Activated CD8-positive, alpha-beta memory T cell treated with anti-CD3 and anti-CD28 coated beads for 48 hours (primary cell): ENCODE measurements at places on chromosomes 1 and 21.

DNA sequence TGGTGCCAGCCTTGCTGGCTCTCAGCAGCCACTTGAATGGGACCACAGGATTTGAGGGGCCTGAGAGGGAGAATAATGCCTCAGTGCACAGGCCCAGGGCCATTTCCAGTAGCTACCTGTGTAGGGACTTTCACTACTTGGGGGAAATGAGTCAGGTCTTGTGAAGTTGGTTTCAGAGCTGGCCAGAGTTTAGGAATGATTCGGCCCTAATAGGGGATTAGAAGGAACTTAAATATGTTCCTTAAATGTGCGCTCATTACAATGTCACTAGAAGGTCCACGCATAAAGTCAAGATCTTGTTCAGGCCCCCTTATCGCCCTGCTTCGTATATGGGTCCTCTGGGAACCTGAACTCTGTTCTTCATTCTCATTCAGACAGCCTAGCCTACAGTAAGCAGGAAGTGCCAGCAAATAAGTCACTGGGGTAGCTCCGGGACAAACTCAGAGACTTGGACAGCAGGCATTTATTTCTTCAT, 5.6 kb upstream of the AKR1A1 start:
- DNase-seq: no peak

- no peak for DNase-seq
Measured at GRCh38 chr1:56788588-56788987, 30.6 kb downstream of the FYB2 start.

GRCh38 chr1:219293410-219293809, 119.7 kb downstream of the LYPLAL1 start:
- DNase-seq: no peak

GRCh38 chr1:22831729-22832413, 121.2 kb downstream of the EPHB2 start:
- no peak for DNase-seq

- DNase-seq: no peak
Measured at GRCh38 chr21:23543333-23543732, 2063.9 kb downstream of the MRPL39 start.

DNA sequence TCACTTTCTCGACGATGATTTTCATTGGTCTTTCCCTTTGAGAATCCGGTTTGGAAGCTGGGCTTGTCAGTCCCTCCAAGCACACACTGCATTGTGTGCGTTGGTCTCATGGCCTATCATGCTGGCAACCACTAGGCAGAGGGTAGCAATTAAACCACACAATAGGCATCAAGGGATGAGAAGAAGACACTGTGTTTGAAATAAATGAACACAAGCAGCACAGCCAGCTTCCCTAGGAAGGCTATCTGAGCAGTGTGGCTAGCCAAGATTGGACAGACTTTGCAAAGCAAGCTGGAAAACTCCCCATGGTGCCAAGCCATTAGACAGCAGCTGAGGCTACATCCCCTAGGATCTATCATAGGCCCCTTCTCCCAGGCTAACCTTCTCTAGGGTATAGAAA, 288.7 kb downstream of the NUF2 start:
- DNase-seq: no peak

DNA sequence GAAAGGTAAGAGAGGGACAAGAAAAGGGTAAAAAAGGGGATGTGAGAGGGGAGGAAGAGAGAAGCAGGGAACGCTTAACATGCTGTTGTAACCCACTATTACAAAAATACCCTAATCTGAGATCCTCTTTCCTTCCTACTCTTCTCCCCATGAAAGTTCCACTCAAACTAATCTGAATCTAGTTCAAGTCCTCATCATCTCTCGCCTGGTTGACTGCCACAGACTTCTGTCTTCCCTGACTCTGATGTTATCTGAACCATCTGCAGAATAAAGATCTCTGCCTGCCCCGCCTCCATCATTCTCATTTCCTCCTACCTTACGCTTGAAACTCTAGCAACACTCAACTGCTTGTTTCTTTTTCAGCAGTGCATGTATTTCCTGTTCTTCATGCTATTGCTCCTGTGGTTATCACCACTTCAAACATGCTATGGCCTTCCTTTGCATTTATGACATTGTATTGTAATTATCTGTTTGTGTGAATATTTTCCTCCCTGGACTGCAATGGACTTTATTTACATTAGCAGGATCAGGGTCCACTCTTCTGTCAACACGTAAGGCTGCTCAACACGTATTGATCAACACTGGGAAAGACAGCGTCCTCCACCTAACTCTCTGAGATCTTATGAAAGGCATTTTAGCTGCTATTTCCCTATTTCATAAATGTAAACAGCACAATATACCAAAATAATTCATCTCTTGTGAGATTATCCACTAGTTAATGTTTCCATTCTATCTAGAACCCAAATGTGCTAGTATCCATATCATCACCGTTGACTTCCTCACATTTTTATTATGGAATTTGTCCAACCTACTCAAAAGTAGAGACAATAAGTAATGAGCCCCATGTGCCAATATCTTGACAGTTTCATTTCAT, 215.5 kb upstream of the USP25 start:
- no peak for DNase-seq

DNA sequence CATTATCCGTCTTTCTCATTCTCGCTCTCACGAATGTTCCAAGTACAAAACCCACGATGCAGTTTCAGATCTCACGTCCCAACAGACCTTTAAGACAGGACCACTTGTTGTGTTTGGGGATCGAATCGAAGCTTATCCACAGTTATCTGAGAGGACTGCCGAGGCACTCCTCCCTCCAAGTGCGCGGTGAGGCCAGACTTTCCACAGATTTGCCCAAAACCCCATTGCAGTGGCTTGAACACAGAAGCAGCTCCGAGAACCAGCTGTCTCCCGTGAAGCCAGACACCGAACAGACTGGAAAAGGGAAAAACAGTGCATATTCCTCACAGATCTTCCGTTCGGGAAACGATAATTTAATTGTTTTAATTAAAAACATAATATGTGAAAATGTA, 46.5 kb upstream of the COL6A2 start:
- DNase-seq: no peak

- DNase-seq: peak; percentile 61
Measured at GRCh38 chr1:171741872-171742576, at the start of gene VAMP4. VAMP4 (minus strand) TSS chr1:171742065; CDS start chr1:171738414, 3,651 bp downstream.

DNA sequence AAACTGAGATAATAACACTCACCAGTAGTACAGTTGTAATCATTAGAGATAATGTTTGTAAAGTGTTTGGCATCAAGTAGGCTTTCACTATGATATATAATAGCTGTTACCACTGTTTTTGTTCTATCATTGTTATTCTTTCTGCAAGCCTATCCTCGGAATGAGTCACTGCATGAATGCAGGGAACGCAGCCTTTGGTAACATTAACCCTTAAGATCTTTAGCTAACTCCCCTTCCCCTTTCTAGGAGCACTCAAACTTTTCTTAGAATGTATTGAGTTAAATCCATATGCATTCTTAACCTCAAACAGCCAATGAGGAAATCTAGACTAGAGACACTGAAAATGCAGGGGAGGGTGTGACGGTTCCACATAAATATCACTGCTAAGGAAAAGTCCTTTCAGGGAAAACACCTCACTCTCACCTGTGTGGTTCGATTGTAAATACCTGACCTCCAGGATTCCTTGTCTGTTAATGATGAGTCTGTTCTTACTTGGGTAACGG, 467.3 kb downstream of the SETD4 start:
- DNase-seq: no peak

DNA sequence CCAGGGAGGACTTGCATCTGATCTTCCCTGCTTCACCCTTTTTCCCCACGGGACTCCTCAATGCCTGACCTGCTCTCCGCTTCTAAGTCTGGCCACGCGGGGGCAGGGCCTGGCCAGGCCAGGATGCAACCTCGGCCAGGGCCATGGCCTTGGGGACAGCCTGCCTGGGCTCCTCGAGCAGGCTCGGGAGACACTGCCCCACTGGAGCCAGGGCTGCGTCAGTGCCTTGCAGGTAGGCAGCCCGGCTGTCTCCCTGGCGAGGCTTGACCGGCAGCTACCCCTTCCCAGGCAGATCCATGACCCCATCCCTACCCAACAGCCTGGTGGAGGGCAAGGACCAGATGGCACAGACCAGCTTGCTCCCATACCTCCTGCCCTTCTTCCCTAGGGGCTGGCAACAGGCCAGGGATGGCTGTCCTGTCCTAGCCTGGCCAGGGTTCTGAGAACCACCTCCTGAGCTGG, 2.7 kb upstream of the PRDM16 start:
- DNase-seq: no peak

GRCh38 chr1:165289556-165289955, 67.0 kb downstream of the LMX1A start:
- DNase-seq: no peak

GRCh38 chr1:234608911-234609690, 877 bp downstream of the IRF2BP2 start:
- peak; percentile 40 for DNase-seq

DNA sequence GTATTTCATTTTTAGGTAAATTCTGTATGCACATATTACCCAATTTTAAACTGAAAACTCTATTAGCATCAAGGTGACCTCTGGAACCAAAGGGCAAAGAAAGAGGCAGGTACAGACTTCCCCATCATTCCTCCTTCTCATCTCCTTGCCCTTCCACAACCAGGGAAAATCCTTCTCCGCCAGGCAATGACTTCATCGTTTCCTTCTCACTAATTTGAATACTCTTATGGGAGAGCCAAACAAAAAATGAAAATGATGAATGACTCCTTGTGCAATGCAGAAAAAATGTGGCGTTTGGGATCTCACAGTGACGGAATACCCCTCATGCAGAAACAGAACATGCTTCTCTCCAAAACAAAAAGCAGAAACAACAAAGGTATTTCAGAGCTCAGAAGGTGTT, 83.7 kb downstream of the HLCS start:
- no peak for DNase-seq

DNA sequence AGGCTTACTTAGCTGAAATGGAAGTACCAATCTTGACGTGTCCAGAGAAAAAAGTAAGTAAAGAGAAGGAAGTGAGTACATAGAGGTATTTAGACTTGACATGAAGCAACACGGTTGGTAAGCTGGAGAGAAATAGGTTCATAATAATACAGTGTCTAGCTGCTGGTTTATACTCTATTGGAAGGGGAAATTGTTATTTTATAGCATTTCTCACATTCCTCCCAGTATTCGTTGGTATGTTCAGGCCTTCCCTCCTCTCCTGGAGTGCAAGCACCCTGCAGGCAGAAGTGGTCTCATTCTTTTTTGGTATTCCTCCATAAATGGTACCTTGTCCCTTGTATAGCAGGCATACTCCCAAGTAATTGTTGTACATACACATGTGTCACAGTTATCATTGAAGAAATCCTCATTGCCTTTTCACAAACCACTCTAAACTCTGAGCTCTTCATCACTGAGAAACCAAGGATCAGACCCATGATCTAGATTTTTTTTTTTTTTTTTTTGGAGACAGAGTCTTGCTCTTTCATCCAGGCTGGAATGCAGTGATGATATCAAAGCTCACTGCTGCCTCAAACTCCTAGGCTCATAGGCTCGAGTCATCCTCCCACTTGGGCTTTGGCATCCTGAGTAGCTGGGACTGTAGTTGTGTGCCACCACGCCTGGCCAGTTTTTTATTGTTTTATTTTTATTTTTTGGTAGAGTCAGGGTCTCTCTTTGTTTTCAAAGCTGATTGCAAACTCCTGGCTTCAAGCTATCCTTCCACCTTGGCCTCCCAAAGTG, 9.8 kb upstream of the IPO9 start:
- no peak for DNase-seq
